ENCODE measurements at places on chromosomes 12 and 14. TPM values are rescaled to one million over a fixed set of nuclear protein-coding genes. Genes with fewer than 3 reads are reported as not detected.
A peak's percentile ranks its signal among the peaks of the same experiment; 100 is the strongest.

- H3K36me3 ChIP-seq: no peaks in the 10 kb centered on the region
- no peak overlapping the region for H3K4me3 ChIP-seq
- DNase-seq: no peak
- no peaks in the 10 kb centered on the region for H3K27me3 ChIP-seq
- no peak overlapping the region for H3K27ac ChIP-seq
- no peaks in the 10 kb centered on the region for H3K4me1 ChIP-seq
These were observed 318.4 kb downstream of the SYT1 start for GRCh38 chr12:79183003-79183402.

- H3K4me1 ChIP-seq: peaks cover 10% of the 10 kb centered on the region
- H3K4me3 ChIP-seq: no peak overlapping the region
These were observed 12.9 kb downstream of the PRKCH start for GRCh38 chr14:61334197-61334701.

GRCh38 chr14:85131226-85131922 lies 398.6 kb upstream of the FLRT2 start:
- H3K27ac ChIP-seq: no peak overlapping the region
- no peaks in the 10 kb centered on the region for H3K36me3 ChIP-seq
- H3K4me3 ChIP-seq: no peak overlapping the region
- no peak for DNase-seq

- no peak overlapping the region for H3K4me3 ChIP-seq
- no peak overlapping the region for H3K27ac ChIP-seq
- H3K27me3 ChIP-seq: no peaks in the 10 kb centered on the region
- no peaks in the 10 kb centered on the region for H3K36me3 ChIP-seq
- peaks cover 24% of the 10 kb centered on the region for H3K4me1 ChIP-seq
These were observed 21.3 kb upstream of the POC1B start for GRCh38 chr12:89547101-89547500.

- peaks cover 5% of the 10 kb centered on the region for H3K36me3 ChIP-seq
- H3K4me1 ChIP-seq: peaks cover 61% of the 10 kb centered on the region
- H3K27me3 ChIP-seq: no peaks in the 10 kb centered on the region
- H3K4me3 ChIP-seq: no peak overlapping the region
- peak overlapping the region; percentile 17 for H3K27ac ChIP-seq
These were observed 33.6 kb downstream of the AACS start for GRCh38 chr12:125098676-125099408.

- no peaks in the 10 kb centered on the region for H3K4me1 ChIP-seq
- H3K4me3 ChIP-seq: no peak overlapping the region
- no peak overlapping the region for H3K27ac ChIP-seq
- no peaks in the 10 kb centered on the region for H3K36me3 ChIP-seq
These were observed 368.8 kb downstream of the ALG10 start for GRCh38 chr12:34390846-34391700.

DNA sequence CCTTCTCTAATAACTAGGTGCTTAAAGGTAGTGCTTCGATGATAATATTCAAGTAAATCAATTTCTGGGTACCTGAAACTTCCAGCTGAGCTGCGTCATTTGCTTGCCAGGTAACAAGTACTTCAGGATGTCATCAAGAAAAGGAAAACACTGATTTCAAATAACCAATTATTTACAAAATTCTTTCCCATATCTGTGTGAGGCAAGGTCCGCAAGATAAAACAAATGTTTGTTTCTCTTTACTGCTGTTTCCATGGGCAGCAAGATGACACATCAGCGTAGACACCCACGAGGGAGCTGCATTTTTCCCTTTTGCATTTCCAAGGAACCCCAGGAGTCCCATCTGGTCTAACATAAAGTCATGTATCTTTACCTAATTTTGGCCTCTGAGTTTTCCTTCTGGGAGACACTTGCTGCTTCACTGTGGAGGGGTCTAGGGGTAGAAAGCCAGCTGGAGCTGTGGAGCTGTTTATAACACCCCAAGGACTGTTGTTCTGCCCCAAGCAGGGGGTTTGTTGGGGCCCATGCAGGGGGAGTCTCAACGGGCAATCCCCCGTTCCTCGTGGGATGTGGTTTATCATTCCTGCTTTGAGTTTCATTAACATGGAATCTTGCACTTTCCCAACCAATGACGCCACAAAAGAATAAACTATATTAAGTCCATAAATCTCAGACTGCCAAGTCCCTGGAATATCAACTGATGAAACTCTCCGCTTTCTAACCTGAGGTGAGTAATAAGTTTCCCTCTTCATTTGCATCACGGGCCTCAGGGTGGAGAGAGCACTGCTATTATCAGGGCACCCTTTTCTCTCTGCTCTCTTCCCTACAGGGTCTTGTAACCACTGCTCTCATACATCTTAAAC lies 112.8 kb upstream of the PELI2 start:
- peak overlapping the region; percentile 88 for H3K27ac ChIP-seq
- peak overlapping the region; percentile 66 for H3K4me3 ChIP-seq
- H3K27me3 ChIP-seq: no peaks in the 10 kb centered on the region

DNA sequence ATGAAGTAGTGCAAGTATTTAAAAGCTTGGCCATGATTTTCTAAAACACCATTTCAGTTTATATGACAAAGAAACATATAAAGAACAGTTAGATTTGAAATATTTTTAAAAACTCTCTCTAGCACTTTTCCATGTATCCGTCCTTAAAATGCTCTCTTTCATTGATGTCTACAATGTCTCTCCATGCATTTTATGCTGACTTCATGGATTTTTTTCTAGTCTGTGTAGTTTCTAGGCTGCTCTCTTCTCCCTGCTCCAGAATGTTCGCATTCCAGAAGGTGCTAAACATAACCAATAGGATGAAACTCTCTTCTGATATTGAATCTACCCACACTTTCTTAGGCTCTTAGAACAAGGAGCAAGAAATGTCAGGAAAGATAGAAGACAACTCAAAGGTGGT lies 124.8 kb downstream of the PLCZ1 start:
- no peaks in the 10 kb centered on the region for H3K36me3 ChIP-seq
- no peak overlapping the region for H3K4me3 ChIP-seq
- H3K27me3 ChIP-seq: no peaks in the 10 kb centered on the region
- H3K27ac ChIP-seq: no peak overlapping the region

DNA sequence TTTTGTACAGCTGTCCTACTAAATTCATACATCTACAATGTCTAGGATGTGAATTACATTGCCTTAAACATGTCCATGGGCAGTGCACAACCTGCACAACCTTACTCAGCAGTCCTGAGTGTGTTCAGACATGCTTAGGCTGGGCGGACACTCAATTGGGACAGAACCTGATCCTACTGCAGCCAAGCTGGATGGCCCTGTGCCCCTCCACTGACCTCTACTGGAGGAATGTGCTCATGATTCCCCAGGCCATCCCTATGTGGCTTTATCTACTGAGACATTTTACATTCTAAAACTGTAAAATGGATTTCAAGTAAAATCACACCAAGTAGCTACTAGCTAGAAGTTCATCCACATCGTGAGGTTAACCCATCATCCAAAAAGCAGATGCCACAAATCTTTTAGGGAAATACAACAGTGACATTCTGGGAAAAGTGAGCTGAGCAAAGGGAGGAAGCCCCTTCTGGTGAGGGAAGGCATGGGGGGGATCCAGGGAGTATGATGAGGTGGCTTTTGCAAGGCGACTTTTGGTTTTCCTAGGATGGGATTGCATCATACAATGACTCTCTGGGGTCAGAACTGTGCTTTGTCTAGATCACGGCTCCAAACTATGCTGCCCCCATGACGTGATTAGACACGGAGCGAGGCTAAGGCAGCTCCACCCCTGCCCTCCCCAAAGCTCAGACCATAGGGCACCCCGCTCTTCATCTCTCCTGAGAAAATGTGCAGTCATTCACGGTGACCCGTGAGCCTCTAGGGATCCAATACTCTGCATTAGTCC lies 911.7 kb upstream of the TMEM132C start:
- H3K27me3 ChIP-seq: no peaks in the 10 kb centered on the region
- H3K4me1 ChIP-seq: no peaks in the 10 kb centered on the region
- H3K27ac ChIP-seq: no peak overlapping the region
- H3K4me3 ChIP-seq: no peak overlapping the region
- no peaks in the 10 kb centered on the region for H3K36me3 ChIP-seq
- DNase-seq: no peak

GRCh38 chr14:35079742-35080141 lies 33.7 kb downstream of the FAM177A1 start:
- no peak for DNase-seq
- no peak overlapping the region for H3K4me3 ChIP-seq
- no peak overlapping the region for H3K27ac ChIP-seq
- H3K4me1 ChIP-seq: no peaks in the 10 kb centered on the region

DNA sequence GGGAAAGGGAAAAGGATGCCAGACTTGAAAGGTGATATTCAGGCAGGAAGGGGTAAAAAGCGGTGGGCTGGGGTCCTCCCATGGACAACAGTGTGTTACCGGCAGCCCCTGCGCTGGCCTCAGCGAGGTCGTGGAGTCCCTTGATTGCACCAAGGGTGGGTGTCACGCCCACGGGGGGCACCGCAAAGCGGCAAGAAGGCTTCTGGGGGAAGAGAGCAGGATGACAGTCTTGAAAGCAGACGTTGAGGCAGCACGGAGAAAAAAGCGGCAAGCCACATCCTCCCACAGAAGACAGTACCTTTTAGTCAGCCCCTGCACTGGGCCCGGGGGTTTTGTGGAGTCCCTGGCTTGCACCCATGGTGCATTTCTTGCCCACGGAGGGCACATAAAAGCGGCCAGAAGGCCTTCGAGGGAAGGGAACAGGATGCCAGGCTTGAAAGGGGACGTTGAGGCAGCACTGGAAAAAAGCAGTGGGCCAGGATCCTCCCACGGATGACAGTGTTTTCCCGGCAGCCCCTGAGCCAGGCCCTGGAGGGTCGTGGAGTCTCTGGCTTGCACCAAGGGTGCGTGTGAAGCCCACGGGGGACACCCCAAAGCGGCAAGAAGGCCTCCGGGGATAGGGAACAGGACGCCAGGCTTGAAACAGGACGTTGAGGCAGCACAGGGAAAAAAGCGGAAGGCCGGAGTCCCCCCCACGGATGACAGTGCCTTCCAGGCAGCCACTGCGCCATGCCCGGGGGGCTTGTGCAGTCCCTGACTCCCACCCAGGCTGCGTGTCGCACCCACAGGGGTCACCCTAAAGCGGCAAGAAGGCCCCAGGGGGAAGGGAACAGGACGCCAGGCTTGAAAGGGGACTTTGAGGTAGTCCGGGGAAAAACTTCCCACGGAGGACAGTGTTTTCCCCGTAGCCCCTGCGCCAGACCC lies 162.2 kb upstream of the ALG10B start:
- H3K27ac ChIP-seq: no peak overlapping the region
- no peaks in the 10 kb centered on the region for H3K36me3 ChIP-seq
- H3K27me3 ChIP-seq: no peaks in the 10 kb centered on the region
- DNase-seq: no peak

GRCh38 chr14:39768589-39768988 lies 336.4 kb upstream of the FBXO33 start:
- no peaks in the 10 kb centered on the region for H3K4me1 ChIP-seq
- no peak overlapping the region for H3K4me3 ChIP-seq
- no peaks in the 10 kb centered on the region for H3K27me3 ChIP-seq
- H3K36me3 ChIP-seq: no peaks in the 10 kb centered on the region
- H3K27ac ChIP-seq: no peak overlapping the region
- DNase-seq: no peak

- no peaks in the 10 kb centered on the region for H3K27me3 ChIP-seq
- peak; percentile 29 for DNase-seq
- H3K27ac ChIP-seq: no peak overlapping the region
- H3K4me1 ChIP-seq: peaks cover 6% of the 10 kb centered on the region
These were observed 94.2 kb upstream of the FGD4 start for GRCh38 chr12:32305163-32305562.

DNA sequence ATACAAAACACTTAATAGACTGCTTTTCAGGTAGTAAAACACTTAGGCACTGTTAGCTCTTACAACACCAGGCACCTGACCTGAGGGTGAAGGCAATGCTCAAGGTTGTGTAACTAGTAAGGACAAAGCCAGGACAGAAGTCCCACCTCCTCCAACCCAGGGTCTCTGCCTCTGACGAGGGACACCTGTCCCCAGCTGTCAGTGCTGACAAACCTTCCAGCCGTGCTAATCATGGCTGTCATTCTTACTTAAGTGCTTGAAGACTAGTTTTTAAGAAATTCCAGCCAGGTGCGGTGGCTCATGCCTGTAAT lies 62.5 kb upstream of the MAX start:
- H3K27me3 ChIP-seq: no peaks in the 10 kb centered on the region
- no peaks in the 10 kb centered on the region for H3K36me3 ChIP-seq
- no peak overlapping the region for H3K4me3 ChIP-seq
- H3K27ac ChIP-seq: no peak overlapping the region
- peaks cover 19% of the 10 kb centered on the region for H3K4me1 ChIP-seq
- no peak for DNase-seq

DNA sequence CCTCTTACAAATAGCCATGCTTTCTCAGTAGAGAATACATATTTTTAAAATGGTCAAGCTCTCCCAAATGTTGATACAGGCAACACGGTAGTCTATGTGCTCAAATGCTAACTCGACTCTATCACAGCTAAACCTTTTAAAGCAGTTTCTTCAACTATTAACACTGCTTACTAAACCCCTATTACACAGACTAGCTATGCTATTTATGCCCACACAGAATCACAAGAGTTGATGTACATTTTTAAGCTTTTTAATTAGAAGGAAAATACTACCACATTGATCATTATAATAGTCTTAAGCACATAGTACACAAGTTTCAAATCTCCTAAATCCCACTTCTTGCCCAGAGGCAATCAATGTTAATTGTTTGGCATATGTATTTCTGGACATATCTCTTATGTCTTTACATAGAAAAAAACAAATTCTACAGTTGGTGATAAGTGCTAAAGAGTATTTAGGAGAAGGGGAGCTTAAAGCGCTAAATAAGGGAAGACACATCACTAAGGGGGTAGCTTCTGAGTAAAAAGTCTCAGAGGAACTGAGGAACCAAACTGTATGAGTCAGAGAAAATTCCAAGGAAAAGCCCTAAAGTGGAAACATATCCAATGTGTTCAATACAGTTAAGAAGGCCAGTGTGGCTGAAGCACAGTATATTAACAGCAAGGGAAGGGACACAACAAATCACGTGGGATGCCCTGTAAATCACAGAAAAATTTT lies 13.7 kb downstream of the HNRNPC start:
- peak overlapping the region; percentile 4 for H3K27ac ChIP-seq
- peak overlapping the region; percentile 60 for H3K4me3 ChIP-seq
- peaks cover 28% of the 10 kb centered on the region for H3K4me1 ChIP-seq
- H3K27me3 ChIP-seq: no peaks in the 10 kb centered on the region
- H3K36me3 ChIP-seq: peaks cover 96% of the 10 kb centered on the region

DNA sequence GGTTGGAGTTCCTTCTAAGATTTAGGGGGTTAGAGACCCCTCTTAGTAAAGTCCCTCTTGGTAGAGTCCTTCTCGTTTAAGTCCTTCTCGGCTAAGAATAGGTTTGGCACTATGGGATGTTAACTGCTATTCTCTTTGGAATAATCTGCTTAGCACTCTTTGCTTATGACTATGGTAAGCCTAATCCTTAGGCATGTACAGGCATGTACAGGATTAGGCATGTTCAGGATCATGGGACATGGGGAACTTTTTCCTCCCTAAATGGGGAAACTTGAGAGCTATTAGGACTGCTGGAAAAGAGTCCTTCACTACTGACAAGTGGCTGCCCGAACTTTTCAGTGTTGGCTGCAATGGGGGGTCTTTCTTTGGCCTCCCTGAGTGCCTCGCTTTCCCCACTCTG lies 193.3 kb downstream of the TMEM117 start:
- no peak for DNase-seq
- H3K27me3 ChIP-seq: no peaks in the 10 kb centered on the region
- no peak overlapping the region for H3K4me3 ChIP-seq
- no peaks in the 10 kb centered on the region for H3K36me3 ChIP-seq
- H3K4me1 ChIP-seq: no peaks in the 10 kb centered on the region

- peaks cover 29% of the 10 kb centered on the region for H3K4me1 ChIP-seq
- DNase-seq: no peak
- H3K27me3 ChIP-seq: no peaks in the 10 kb centered on the region
- H3K4me3 ChIP-seq: no peak overlapping the region
These were observed 62.5 kb upstream of the PYGL start for GRCh38 chr14:51006781-51007211.

The REP15 gene
- total RNA-seq: 0.78 TPM

The PIWIL1 gene
- total RNA-seq: not detected

The ASCL1 gene
- 0.15 TPM for total RNA-seq

The HVCN1 gene
- total RNA-seq: 0.71 TPM

The PYGL gene
- total RNA-seq: 39.5 TPM

The GUCY2C gene
- not detected for total RNA-seq

The P2RX2 gene
- not detected for total RNA-seq

The PFDN5 gene
- total RNA-seq: 178 TPM

All from Calu3 (cell line).